ENCODE measurements at places on chromosomes 2 and 18. TPM values are rescaled to one million over a fixed set of nuclear protein-coding genes. Genes with fewer than 3 reads are reported as not detected.
A peak's percentile ranks its signal among the peaks of the same experiment; 100 is the strongest.

The RAB27B gene
- total RNA-seq, result 13.1 TPM

The TTL gene
- total RNA-seq, result 22.9 TPM

The TSGA10 gene
- 8.8 TPM for total RNA-seq

The PUM2 gene
- 55.5 TPM for total RNA-seq

The MARCHF4 gene
- total RNA-seq, result 0.13 TPM

GRCh38 chr2:190607014-190607597 is 41.8 kb upstream of the NAB1 start:
- DNase-seq, result no peak

GRCh38 chr2:9071032-9071431 is 67.5 kb upstream of the MBOAT2 start:
- DNase-seq, result peak; percentile 81

DNA sequence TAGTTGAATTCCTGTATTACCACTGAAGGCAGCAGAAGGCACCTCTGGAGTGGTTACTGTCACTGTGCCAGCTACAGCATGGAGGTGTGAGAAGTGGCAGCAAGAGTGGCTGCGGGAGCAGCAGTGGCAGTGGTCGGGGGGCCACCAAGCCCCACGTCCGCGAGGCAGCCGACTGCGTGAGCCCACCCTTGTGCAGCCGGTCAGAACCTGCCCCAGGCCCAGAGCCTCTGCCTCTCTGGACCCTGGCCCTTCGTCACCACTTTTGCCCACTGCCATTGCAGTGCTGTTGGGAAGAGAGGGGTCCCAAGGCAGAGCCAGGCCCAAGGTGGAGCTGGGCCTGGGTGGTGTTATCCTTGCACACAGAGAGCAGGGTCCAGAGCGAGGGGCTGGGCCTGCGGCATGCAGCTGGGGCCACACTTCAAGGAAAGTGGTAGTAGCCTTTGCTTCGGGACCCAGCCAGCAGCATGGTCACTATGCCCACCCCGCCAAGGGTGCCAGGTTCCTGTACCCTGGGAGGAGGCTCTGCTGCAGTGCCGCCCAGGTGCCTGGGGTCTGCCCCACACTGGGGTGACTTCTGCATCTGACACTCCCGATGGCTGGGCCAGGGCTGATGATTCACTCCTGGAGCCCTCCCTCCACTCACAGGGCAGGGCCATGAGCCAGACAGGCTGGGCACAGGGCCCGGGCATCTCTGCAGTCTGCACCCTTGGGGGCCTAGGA is 450.1 kb upstream of the LRATD1 start:
- DNase-seq, result no peak

DNA sequence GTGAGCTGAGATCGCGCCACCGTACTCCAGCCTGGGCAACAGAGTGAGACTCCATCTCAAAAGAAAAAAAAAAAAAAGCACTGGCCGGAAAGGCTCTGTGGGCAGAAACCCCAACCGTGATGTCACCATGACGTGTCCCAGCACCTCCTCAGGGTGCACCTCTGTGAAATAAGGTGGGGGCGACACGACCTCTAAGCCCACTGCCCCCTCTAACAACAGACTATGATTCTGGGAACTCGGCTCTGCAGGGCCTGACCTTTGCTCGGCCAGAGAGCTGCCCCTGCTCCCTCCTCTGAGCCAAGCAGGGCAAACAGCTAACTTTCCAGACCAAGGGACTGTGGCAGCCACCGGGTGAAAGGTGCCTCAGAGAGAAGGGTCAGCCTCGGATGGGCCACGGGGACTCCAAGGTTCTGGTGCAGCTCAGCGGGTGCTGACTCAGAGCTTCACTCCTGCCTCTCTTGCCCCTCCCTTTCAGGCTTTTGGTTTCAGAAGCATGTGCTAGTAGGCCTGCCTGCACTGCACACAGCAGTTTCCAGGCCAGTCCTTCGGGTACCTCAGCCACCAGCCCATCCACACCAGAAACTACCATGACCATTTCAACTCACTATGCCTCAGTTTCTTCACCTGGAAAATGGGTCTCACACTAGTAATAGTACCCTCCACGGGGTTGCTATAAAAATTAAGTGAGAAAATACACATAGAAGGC is 8.0 kb downstream of the TMBIM1 start:
- DNase-seq, result peak; percentile 83

DNA sequence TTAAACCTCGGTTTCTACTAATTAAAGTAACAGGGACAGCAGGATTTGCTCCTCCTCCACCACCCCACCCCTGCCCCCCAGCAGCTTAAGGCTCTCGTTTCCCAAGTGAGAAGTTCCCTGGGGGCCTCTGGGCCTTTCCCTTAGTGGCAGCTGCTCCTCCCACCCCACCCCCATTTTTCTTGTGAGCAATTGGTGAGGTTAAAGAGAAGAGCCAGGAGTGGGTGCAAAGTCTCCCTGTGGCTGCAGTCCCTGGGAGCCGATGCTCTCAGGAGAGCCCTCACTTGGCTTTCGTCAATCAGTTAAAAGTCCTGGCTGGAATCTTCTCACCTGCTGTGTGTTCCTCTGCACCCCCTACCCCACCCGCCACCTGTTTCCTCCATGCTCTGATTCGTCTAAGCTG is 48.7 kb upstream of the AGAP1 start:
- peak; percentile 62 for DNase-seq

DNA sequence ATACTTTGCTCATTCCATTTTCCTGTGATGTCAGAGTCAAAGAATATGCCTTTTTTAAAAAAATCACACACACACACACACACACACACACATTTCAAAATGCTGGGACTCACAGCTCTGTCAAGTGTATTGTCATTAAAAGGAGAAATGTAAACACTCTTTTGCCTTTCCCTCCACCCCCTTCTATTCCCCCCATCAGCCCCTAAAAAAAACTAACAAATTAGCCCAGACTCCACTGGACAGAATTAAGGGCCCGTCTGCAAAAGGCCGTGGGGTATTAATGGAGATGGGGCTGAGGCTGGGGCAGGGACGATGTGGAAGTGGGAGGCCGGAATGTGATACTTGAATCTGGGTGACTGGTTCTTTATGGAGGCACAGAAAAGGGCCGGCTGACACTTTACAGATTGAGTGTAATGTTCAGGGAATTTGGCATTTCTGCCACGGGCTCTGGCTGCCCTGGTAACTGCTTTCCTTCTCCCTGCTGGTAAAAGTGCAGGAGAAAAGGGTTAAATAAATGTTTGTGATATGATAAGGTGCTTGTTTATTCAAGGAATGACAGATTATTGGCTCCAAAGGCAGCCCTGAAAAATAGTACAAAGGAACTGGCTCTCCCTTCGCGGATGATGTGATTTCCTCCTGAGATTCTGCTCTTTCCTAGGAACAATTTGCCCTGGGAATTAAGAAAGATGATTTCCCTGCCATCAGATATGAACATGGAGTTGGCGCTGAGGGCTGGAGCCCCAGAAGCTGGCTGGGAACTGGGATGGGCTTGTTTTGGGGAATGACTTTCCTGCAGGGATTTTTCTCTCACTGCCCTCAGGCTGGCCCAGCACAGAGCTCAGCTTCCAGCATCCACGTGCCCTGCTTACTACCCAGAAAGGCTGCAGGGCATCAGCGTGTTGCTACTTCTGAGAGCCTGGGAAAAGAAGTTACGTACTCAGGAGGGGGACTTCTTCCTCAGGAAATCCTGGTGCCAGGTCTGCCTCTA is 52.8 kb upstream of the CTAGE1 start:
- peak; percentile 33 for DNase-seq

DNA sequence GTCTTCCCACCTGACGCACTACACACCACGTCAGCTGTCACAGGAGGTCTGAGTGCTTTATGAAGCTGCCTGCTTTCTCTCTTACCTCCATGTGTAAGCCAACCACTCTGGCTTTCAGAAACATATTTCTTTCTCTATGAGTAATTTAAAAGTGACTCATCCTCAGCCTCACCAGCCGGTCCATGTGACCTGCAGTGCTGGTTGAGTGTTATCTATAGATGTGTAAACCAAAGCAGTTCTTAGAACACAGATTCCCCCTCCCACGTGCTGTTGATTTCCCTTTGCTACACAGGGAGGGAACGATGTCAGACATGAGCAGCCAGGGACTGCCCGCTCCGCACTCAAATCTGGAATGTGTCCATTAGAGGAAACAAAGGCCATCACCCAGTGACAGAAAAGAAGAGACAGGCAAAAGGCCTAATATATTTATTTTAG is 157.8 kb downstream of the BCL2 start:
- peak; percentile 90 for DNase-seq

GRCh38 chr2:66869076-66869475 is 434.2 kb downstream of the MEIS1 start:
- DNase-seq, result no peak
